ENCODE measurements at places on chromosomes 1 and 21.

- H3K27me3 ChIP-seq, result no peaks in the 10 kb centered on the region
- DNase-seq, result no peak
- H3K27ac ChIP-seq, result no peak overlapping the region
- H3K4me1 ChIP-seq, result no peaks in the 10 kb centered on the region
Measured at GRCh38 chr1:37828410-37829074, 20.5 kb upstream of the YRDC start.

GRCh38 chr1:211933946-211934714 is 101.2 kb downstream of the INTS7 start:
- H3K27ac ChIP-seq, result no peak overlapping the region
- H3K27me3 ChIP-seq, result no peaks in the 10 kb centered on the region
- H3K36me3 ChIP-seq, result no peaks in the 10 kb centered on the region
- H3K4me3 ChIP-seq, result no peak overlapping the region
- H3K4me1 ChIP-seq, result no peaks in the 10 kb centered on the region

- H3K27me3 ChIP-seq, result no peaks in the 10 kb centered on the region
- no peak overlapping the region for H3K27ac ChIP-seq
- H3K4me1 ChIP-seq, result no peaks in the 10 kb centered on the region
- DNase-seq, result no peak
Measured at GRCh38 chr21:22374218-22374969, 1376.2 kb downstream of the NCAM2 start.

DNA sequence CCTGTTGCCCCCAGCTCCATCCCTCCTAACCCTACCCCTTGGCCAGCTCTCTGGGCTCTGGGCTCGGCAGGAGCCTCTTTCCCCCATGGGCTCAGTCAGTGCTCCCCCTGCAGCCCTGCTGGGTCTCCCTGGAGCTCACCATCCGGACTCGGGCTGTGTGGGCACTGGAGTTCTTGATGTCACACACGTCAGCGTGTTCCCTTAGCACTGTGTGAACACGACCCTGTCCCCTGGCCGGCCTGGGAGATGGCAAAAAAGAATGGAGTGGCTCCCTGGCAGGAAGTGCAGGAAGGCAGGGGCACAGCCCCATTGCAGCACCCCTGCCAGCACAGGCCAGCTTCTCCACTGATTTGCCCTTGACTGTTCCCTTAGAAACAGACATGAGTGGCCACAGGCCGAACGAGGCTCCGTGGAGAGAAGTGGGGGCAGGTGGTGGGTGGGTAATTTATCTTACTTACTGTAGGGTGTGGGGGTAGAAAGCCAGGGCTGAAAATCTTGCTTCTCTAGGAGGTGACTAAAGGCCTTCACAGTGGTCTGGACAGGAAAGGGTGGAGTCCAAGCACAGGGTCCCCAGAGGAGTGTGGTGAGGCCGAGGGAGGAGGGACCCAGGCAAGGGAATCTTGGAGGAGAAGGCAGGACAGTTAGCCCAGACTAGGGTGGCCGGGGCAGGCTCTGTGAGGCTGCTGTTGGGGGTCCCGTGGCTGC is 381.7 kb upstream of the VAMP3 start:
- no peaks in the 10 kb centered on the region for H3K27me3 ChIP-seq
- H3K27ac ChIP-seq, result no peak overlapping the region
- no peak overlapping the region for H3K4me3 ChIP-seq
- no peaks in the 10 kb centered on the region for H3K36me3 ChIP-seq
- DNase-seq, result no peak

Data from iPS DF 6.9 (cell line).